ENCODE measurements at places on chromosomes 11 and 22.

DNA sequence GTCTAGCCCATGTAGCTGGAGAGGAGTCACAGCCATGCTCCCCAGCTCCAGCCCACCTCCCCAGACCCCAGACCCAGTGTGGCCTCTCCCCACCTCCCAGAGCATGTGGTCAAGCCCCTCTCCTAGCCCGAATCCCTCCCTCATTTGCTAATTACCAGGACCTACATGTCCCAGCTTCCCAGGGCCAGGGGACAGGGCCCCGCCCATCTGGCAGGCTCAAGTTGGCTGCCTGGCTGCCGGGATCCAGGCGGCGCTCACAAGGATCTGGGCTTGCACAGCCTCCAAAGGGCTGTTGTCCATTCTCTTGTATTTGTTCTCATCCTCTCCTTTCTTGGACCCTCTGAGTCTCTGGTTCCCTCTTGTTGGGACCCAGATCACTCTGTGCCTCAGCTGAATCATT is 4.6 kb upstream of the MIF start:
- no peak for DNase-seq

DNA sequence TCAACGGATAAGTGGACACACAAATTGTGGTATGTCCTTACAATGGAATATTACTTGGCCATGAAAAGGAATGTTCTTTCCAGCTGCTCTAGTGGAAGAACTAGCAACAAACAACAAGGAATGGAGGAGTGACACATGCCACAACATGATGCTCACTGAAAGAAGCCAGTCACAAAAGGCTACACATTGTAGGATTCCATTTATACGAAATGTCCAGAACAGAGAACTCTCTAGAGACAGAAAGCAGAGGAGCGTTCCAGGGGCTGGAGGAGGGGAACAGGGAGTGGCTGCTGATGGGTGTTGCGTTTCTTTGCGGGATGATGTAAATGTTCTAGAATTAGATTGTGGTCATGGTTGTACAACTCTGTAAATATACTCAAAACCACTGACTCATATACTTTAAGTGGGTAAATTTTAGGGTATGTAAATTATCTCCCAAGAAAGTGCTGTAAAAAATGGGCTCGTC is 32.4 kb upstream of the PDGFB start:
- no peak for DNase-seq

GRCh38 chr22:48729499-48730171 is 1098.0 kb downstream of the BRD1 start:
- DNase-seq = no peak

- DNase-seq = no peak
These were observed 729.8 kb downstream of the FAM181B start for GRCh38 chr11:82003671-82004515.

GRCh38 chr11:101211407-101211975 is 81.9 kb upstream of the PGR start:
- DNase-seq = no peak

DNA sequence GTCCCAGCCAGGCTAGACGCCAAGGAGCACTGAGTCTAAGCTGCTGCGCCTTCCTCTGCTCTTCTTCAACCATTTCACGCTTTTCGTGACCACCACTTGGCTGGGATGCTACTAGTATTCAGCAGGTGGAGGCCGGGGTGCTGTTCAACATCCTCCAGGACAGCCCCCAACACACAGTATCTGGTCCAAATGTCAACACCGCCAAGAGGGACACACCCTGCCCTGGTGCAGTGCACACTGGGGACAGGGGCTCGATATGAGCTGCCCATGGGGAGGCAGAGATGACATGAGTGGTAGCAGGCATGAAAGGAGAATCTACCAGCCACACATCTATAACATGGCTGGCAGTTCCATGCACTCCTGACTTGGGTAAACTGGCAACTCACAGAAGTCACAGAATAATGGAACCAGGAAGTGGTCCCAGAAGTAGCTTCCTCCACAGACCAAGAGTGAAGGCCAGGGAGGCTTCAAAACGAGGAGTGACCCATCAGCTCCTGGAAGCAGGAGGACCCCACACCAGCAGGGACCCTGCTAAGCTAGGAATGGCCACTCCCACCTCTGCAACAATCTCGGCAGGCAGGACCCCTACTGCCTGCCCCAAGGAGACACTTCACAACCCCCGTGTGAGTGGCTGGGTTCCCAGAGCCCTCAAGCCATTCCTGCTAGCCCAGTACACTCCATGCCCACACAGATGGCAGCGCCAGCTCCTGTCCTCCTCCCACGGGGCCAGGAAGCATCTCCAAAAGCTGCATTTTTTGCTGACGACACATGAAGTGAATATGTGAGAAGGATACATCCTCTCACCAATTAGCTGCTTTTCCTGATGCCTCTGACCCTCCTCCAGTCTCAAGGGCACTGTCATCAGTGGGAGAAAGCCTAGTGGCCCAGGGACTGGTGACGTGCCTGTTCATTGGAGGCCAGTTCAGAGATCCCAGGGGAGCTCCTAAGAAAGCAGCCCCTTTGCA is 78.8 kb downstream of the DGCR2 start:
- DNase-seq = no peak

- DNase-seq = no peak
These were observed 1.2 kb downstream of the LRRC56 start for GRCh38 chr11:538431-539051.

- DNase-seq = peak; percentile 56
These were observed 12.1 kb downstream of the LRFN4 start for GRCh38 chr11:66868726-66869566.

- no peak for DNase-seq
These were observed 702.4 kb upstream of the LRRC4C start for GRCh38 chr11:42161886-42162285.

DNA sequence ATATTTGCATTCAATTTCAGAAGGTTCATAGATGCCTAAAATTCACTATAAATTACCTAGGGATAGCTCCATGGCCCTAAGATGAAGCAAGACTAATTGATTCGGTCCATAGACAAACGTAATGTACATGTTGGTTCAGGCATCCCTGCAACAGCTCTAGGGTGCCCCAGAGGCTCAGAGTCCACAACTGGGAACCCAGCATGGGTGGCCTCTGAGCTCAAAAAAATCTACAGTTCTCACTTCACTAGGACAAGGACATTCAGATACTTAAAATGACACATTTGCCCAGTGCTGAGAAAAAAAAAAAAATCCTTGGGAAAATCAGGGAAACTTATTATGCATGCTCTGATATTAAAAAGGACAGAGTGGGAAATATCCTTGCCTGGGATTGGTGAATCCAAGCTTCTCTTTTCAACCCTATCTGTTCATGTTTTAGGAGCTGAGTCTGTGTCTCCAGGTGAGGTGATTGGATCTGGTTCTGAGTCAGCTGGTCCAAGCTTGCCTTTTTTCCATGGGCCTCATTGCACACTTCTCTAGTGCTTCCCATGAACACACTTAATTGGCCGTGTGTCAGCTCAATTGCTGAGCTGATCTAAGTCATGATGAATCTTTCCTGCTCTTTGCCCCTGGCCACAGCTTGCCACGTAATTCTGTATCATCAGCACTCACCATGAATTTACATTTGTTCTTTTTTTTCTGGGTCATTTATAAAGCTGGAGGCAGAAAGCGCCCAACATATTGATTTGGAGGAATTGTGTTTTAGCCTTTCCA is 116.3 kb upstream of the RCN1 start:
- DNase-seq = no peak

DNA sequence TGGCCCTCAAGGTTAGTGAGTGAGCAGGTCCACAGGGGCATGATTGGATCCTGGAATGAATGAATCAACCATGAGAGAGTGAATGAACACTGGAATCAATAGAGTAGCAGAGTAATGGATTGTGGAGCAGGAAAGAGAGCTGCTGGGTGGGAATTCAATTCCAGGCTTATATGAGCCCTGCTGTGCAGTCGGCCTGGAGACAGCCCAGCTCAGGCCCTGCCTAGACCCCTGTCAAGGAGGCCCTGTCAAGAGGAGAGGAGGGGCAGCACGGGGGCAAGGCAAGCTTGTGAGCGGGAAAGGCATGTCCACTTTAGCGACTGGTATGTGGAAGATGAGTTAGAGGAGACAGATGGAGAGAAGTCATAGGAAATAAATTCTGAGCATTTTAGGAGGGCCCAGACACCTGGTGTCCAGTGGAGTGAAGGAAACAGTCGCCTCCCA is 1.3 kb upstream of the FOLR1 start:
- no peak for DNase-seq

DNA sequence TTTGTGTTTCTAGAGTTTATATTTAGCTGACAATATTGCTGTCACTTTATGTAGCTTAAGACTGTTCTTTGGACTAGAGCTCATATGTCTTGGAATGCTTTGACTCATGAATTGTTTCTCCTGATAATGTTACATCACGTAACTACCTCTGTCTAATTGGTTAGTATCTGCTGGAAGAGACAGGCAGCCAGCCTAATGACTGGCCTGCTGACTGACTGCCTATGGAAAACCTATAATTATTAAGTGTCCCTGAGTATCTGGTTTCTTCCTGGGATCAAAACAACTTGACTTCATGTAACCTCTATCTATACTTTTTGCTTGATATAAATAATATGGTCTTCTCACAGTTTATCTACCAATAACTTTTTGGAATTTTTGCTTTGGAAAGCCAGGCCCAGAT is 9.4 kb downstream of the SOX6 start:
- no peak for DNase-seq

DNA sequence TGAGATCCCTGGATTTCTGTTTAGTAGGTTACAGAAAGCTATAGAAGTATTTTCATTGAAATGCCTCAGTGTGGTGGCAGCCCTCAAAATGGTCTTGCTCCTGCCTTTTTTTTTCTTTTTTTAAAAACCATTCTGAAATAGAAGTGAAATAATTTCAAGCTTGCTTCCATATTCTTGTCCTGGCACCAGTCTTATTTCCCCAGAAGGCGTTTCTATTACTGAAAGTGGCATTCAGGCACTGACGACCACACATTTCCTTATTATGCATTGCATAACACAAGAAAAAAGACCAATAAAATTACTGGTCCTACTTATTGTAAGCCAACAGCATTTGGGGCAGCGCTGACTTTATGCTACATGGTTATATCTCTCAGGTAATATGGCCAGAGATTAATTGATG is 24.5 kb upstream of the LRRC4C start:
- DNase-seq = no peak

DNA sequence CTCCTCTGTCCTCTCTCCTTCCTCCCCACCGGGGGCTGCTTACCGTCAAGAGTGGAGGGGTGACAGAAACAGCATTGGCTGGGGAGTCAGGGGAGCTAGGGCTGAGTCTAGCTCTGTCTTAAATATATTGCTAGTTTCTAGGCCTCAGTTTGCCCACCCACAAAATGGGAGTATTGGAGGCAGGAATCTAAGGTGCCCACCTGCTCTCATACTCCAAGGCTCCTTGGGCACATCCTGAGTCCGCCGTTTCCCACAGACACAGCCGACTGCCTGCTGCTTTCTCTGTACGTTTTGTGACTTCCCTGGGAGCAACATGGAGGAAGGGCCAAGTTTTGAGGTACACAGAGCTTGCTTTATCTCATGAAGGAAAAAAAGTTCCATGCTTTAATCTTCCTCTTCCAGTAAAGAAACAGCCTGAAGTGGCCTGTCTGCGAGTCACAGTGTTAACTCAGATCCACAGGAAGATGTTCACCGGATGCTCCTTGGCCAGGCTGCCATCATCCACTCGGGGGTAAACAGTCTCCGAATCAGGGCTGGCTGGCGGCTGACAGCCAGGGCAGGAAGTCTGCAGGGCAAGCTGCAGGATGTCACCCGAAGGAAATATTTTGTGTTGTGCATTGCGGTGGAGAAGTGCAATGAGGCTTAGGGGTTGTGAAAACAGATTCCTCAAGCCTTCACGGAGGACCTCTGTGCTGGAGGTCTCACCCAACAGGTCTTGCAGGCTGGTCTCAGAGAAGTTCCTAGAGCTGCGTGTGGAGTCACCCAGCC is 11.0 kb upstream of the CERK start:
- DNase-seq = peak; percentile 52

GRCh38 chr11:61902313-61902712 is 11.0 kb upstream of the FADS3 start:
- DNase-seq = no peak

DNA sequence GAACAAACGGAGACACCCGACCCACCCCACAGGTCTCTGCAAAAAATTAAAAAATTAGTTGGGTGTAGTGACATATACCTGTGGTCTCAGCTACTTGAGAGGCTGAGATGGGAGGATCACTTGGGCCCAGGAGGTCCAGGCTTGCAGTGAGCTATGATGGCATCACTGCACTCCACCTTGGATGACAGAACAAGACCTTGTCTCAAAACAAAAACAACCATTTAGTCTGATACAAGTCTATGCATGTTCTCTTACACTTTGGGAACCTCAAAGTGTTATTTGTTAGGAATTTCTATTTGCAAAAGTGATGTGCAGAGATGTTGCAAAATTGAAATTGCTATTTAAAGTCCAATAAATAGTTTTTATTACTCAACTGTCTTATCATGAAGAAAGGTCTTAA is 14.3 kb downstream of the ATG13 start:
- DNase-seq = no peak

GRCh38 chr11:40998920-40999319 is 460.5 kb downstream of the LRRC4C start:
- DNase-seq = no peak

- no peak for DNase-seq
These were observed 935 bp downstream of the QSER1 start for GRCh38 chr11:32893343-32894148.

GRCh38 chr22:20115691-20116375 is at the start of gene RANBP1:
Gene RANBP1 (plus strand): TSS chr22:20116104. CDS start chr22:20116185, 81 bp downstream.
- DNase-seq = no peak

GRCh38 chr11:8717876-8718753 is 35.5 kb downstream of the RPL27A start:
- no peak for DNase-seq

GRCh38 chr11:99327527-99327926 is 306.8 kb downstream of the CNTN5 start:
- DNase-seq = no peak

DNA sequence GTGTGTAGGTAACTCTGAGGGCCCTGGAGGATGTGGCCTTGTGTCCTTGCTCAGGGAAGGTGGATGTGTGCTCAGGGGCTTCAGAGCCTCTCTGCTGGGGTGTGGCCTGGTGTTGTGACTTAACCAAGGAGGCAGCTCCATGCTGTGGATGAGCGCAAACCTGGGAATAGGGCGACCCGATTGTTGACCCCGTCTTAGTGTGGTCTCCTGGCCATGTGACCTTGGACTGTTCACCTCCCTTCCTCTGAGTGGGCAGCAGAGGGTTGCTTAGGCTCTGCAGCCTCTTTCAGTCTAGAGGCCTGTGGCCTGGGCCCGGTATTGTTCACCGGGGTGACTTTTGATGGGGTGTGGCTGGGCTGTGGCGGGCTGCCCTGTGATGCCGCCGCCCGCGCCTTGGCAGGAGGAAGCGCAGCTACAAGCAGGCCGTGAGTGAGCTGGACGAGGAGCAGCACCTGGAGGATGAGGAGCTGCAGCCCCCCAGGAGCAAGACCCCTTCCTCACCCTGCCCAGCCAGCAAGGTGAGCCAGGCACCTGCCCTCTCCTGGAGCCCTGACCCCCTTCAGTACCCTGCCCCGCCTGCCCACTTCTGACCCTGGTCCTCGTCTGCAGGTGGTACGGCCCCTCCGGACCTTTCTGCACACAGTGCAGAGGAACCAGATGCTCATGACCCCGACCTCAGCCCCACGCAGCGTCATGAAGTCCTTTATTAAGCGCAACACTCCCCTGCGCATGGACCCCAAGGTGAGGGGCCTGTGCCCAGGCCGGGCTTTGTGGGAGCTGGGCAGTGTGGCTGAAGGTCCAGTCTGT is 16.7 kb downstream of the INCENP start:
- DNase-seq = no peak

Data from activated CD8-positive, alpha-beta memory T cell treated with anti-CD3 and anti-CD28 coated beads for 1 hour (primary cell).